Keratinocyte (primary cell): ENCODE measurements at places on chromosomes 6 and 20.

DNA sequence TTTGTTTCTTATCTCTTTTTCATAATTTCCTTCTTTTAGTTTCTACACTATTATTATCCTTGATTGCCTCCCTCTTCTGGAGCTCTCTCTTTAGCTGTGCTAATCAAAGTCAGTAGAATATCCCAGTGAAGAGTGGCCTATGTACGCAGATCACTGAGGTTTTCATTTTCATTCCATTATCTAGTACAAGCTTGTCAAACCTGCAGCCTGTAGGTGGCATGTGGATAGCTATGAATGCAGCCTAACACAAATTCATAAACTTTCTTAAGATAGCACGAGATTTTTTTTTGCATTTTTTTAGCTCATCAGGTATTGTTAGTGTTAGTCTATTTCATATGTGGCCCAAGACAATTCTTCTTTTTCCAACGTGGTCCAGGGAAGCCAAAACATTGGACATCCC lies 825.7 kb upstream of the MAP3K7 start:
- DNase-seq, result no peak

GRCh38 chr6:164507206-164507940 lies 802.0 kb downstream of the C6orf118 start:
- no peak for DNase-seq

DNA sequence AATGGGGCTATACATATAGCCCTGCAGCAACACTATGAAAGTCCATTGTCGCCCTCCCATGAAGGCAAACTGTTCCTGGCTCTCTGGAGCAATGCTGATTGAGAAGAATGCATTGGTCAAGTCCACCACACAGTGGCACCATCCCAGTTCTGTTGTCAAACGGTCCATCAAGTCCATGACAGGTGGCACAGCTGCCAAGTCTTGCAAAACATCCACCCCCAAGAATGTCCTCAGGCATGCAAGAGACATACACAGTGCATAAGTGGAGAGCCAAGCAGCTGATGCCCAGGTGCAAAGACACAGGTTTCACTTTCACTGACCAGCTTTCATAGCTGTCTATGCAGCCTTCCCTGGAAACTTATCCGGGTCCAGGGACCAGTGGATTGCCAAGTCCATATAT lies 17.5 kb downstream of the ZNF391 start:
- no peak for DNase-seq

DNA sequence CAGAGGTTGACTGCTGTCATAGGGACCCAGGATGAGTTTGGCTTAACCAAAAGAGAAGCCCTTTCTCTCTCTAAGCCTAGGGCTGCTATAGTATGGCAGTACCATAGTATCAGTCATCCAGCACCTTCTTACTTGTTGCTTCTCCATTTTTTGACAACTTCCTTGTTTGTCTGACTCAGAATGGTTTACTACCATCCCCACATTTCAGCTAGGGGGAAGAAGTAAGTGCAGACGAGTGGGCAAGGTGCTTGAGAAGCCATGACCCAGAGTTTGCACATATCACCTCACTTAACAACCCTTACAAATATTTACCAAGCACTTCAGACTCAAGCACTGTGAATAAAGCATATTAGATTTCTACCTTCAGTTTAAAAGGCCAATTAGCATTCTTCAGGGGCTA lies 289.9 kb upstream of the TSHZ2 start:
- DNase-seq, result no peak

DNA sequence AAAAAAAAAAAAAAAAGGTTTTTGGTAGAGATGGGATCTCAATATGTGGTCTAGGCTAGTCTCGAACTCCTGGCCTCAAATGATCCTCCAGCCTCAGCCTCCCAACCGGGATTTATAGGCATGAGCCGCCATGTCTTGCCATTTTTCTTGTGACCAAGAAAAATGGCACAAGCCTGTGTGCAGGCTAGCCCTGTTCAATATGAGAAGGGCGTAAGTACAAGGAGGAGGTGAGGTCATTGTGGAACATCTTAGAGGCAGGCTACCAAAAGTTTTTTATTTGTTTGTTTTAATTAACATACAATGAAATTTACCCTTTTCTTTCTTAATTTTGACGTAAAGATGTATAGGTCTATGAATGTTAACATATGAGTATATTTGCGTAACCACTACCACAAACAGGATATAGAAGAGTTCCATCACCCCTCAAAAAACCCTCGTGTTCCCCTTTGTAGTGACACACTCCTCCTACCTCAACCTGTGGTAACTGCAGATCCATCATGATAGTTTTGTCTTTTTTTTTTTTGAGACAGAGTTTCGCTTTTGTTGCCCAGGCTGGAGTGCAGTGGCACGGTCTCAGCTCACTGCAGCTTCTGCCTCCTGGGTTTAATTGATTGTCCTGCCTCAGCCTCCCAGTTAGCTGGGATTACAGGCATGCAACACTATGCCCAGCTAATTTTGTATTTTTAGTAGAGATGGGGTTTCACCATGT lies 28.3 kb upstream of the KIF3B start:
- no peak for DNase-seq

DNA sequence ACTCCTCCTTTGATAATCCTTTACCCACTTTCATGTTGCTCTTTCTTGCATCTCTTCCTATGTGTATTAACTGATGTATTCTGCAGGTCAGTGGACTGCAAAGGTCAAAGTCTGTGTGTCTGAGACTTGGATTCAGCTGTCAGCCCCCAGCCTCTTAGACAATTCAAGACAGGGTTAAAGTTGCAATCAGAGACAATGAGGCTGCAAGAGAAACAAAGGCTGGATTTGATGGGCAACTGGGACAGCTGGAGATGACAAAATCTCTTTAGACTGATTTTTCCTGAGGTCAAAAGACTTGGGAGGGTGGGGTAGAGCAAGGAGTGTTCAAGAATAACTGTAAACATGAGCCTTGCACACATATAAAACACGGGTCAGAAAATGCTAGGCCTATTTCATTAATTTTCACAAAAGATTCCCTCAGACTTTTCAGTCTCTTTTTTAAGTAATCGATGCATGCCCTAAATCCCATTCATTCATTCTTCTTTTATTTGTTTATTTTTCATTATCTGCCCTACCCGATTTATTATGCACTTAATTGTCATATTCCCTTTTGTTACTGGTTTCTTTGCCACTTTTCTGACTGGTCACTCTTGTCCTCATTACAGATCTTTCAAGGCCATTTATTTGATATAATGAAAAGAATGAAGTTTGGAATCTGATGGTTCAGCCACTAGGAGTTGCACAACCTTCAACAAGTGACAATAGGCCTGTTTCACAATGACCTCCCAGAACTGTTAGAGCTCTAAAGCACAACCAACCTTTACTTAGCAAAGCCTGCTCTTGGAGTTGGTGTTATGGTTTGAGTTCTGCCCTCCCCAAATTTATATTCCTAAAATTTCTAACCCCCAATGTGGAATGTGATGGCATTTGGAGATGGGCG lies 33.8 kb upstream of the AKAP12 start:
- no peak for DNase-seq

- DNase-seq, result no peak
Observed at GRCh38 chr6:109853426-109853825, 124.7 kb upstream of the GPR6 start.

DNA sequence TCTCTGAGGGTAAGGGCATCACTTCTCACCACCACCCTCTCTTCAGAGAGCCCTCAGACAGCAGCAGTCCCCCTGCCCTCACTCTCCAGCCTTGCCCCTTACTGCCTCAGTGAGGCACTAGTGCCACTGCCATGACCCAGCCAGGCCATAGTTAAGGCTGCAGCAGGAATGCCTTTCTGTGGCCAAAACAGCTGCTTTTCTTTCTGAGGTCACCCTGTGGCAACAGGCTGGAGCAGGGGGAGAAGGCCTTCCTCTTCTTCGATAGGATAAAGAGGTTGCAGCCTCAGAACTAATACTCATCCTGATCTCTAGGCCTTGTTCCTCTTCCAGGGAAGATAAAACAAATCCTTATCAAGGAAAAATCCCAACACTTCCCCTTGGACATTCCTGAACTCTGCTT lies 56.8 kb upstream of the ECI2 start:
- DNase-seq, result no peak

DNA sequence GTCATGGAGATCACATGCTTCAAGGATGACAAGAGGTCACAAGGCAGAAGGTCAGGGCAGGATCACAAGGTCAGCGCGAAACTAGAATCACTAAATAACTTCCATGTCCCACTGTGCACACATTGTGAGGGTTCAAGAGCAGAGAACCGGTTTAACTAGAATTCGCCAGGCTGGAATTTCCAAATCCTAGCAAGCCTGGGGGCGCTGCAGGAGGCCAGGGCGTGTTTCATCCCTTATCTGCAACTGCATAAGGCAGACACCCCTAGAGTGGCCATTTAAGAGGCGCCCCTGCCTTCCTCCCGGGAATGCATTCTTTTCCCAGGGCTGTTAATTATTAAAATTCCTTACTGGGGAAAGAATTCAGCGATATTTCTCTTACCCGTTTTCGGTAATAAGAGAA lies 40.2 kb upstream of the SLC22A1 start:
- no peak for DNase-seq

DNA sequence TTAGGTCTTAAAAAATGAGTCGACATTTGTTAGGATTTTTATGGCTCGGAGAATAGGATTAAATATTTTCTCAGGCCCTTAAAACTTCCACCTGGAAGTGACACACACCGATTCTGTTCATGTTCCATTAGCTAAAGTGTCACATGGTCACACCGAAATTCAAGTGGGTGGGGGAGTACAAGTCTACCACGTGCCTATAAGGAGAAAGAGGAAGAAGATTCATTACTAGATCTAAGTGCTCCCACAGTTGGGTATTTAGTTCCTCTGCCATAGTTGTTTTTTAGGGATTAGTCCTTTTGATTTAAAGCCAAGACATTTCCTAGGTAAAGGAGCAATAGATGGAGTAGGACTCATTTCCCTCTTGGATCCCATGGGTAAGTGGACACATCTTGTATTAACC lies 4.9 kb upstream of the TOX2 start:
- DNase-seq, result no peak

GRCh38 chr20:22507240-22507961 lies 77.0 kb downstream of the FOXA2 start:
- DNase-seq, result no peak

DNA sequence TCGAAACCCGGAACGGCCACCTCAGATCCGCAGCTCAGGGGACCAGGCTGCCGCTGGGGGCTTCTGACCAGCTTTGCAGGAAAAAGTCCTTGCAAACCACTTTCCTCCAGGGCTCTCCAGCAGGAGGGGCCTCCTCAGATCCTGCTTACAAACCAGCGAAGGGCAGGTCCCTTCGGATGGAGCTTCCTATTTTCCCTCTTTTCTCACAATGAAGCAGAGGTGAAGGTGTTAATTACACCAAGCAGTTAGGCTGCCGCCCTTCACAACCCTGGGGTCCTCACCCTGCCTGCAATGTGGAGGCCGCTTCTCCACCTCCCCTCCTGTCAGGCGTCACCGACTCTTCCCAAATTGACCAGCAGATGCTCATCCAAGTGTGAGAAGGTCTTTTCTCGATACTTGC lies 5.7 kb downstream of the ARHGAP40 start:
- DNase-seq, result no peak

DNA sequence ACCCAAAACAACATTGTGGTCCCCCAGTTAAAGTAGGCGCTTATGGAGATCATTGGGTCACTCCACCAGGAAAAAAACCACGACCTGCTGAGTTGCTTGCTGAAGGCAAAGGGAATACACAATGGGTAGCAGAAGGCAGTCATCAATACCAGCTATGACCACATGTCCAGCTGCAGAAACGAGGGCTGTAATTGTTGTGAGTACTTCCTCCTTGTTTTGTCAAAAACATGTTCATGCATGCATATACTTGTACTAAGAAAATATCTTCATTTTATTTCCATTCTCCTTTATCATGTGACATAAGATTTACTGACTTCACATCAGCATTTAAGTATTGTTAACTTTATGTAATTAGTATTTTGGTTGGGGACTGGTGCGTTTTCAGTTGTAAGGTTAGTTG lies 16.9 kb downstream of the SERINC1 start:
- DNase-seq, result no peak

GRCh38 chr20:50560867-50561266 lies 50.7 kb downstream of the PTPN1 start:
- DNase-seq, result no peak

DNA sequence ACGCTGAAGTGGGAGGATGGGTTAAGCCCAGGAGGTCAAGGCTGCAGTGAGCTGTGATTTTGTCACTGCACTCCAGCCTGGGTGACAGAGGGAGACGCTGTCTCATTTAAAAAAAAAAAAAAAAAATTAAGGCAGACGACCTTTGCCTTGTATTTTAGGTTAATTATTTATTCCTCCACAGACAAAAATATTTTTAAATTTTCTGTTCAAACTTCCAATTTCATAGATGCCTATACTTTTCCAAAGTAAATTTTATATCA lies 6.3 kb upstream of the SMIM28 start:
- DNase-seq, result no peak

- no peak for DNase-seq
Observed at GRCh38 chr6:68094070-68094469, 541.0 kb upstream of the ADGRB3 start.

- DNase-seq, result no peak
Observed at GRCh38 chr20:24720957-24721356, 228.1 kb upstream of the CST7 start.

GRCh38 chr20:44704551-44704971 lies 10.6 kb upstream of the CCN5 start:
- no peak for DNase-seq

DNA sequence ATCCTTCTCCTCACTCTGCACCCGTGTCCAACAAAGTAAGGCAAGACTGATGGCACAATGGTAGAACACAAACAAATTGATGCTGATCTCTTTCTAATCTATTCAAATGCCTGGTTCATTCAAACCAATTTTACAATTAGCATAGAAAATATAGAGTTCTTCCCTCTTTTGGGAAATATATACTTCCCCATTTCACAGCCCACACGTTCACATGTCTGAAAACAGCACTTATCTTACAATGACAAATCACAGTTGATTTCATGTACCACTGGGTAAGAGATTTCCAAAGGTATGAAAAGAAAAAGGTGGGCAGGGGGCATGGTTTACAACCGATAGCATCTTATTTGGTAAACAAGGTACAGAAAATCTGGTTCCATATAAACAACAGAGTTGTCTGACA lies 137.6 kb downstream of the RNGTT start:
- no peak for DNase-seq

- DNase-seq, result peak; percentile 80
Observed at GRCh38 chr6:16683641-16684194, 77.5 kb downstream of the ATXN1 start.

DNA sequence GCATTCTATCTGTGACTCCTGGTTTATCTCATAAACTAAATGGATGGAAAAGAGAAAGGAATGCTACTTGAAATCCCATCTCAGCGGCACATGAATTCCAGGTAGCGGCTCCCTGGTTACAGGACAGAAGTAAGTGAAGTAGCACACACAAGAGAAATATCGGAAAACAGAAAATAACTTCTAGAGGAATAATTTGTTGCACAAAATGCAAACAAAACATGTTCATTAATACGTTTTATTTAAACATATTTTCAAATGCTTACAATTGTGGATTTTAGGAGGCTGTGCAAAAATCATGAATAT lies 26.5 kb upstream of the RPS6KA2 start:
- DNase-seq, result no peak
